ENCODE measurements at places on chromosomes 7 and 10. TPM values are rescaled to one million over a fixed set of nuclear protein-coding genes. Genes with fewer than 3 reads are reported as not detected.

PLAC9 gene
- total RNA-seq: 3.7 TPM

CYP51A1 gene
- 102 TPM for total RNA-seq

AGR2 gene
- total RNA-seq: not detected

CELF2 gene
- total RNA-seq: 4.0 TPM

DNA sequence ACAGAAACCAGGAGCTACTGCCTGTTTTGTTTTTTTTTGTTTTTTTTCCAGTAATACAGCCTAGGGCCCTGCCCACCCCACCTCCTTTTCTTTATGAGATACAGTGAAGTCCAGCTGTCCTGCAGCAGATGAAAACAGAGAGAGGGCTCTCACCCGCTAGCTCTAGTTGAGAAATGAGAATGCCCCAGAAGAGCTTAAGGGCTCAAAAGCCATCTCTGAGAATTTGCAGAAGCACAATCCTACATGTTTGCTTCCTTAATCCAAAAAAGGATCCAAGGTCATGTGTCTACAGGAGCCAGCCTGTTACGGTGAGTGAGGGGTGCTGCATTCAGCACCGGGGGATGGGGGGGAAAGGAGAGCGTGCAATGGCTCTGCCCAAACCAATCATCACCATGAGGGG lies 122.7 kb downstream of the KCNMA1 start:
- DNase-seq: no peak

GRCh38 chr7:74199551-74200355 lies 10.1 kb upstream of the LAT2 start:
- DNase-seq: no peak

- no peak for DNase-seq
Observed at GRCh38 chr10:13019280-13019679, 17.8 kb upstream of the CCDC3 start.

GRCh38 chr10:117134056-117134305 lies 4.1 kb downstream of the VAX1 start:
- DNase-seq: no peak

DNA sequence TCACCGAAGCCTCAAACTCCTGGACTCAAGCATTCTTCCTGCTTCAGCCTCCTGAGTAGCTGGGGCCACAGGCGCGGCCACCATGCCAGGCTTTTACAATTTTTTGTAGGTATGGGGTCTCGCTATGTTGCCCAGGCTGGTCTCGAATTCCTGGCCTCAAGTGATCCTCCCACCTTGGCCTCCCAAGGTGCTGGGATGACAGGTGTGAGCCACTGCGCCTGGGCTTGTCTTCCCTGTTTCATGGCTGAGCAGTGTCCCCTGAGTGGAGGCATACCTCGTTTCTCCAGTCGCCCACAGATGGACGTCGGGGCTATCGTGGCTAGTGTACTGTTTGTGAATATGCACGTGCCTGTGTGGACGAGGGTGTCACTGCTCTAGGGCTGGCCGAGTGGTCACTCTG lies 11.3 kb downstream of the INPP5A start:
- no peak for DNase-seq

GRCh38 chr10:14173391-14173705 lies 157.4 kb downstream of the FRMD4A start:
- DNase-seq: no peak

DNA sequence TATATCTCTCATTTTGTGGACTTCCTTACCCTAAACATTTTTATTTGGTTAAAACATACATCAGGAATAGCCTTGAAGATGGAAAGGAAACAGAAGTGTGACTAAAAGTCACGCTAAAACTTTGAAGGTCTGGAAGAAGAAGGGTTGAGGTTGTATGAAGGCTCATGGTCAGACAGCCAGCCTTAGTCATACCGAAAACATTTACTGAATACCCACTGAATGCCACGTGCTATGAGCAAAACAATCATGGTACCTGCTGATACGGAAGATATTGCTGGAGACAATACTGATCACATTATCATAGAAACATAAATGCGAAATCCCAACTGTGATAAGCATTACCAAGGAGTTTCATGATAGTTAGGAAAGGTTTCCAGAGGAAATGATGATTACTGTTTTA lies 64.0 kb downstream of the PDZD8 start:
- DNase-seq: no peak

GRCh38 chr10:71434760-71435394 lies 38.2 kb downstream of the CDH23 start:
- no peak for DNase-seq

DNA sequence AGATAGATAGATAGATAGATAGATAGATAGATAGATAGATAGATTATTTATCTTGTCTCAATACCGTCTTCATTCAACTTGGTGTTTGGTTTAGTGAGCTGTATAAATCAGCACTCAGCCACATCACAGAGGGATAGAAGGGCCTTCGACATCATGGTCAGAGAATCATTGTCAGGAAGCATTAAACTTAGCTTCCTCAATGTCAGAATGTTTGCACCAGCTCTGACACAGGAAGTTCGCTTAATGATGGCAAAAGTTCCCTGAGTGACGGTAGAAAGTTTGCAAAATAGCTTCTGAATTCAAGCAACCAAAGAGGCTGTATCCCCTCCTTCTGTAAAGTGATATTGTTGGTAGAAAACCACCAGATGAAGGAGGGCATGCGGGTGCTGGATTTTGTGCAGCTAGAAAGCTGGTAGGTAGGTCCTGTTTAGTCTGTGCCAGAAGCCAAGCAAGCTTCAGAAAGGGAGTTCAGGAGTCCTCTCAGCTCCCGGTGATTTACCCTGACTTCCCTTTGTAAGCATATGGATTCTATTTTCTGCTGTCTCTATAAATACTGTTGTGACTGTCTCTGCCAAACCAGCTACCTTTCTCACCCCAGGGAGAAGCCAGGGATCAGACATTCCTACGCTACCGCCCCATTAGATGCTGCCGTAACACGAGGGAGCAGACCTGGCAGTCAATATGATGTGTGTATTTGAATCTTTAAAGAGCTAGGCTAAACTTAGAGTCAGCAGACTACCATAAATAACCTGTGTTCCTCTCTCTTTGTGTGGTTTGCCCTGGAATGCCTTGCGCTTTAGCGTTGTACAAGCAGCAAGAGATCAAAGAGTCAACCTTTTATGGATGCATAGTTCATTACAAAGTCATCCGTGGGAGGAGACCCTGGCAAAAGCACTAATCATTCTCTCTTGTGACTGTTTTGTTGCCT lies 200.5 kb upstream of the KIAA1217 start:
- no peak for DNase-seq

DNA sequence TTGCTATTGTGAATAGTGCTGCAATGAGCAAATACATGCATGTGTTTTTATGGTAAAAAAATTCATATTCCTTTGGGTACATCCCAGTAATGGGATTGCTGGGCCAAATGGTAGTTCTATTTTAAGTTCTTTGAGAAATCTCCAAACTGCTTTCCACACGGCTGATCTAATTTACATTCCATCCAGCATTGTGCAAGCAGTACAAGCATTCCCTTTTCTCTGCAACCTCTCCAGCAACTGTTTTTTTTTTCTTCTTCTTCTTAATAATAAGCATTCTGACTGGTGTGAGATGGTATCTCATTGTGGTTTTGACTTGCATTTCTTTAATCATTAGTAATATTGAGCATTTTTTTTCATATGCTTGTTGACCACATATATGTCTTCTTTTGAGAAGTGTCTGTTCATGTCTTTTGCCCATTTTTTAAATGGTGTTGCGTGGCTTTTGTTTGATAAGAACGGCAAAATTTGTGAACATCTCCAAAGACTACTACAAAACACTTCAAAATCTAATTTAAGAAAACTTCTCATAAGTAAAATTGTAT lies 136.1 kb upstream of the MYO3A start:
- DNase-seq: no peak

- DNase-seq: no peak
Observed at GRCh38 chr10:127441350-127442219, 107.5 kb upstream of the NPS start.

- no peak for DNase-seq
Observed at GRCh38 chr7:121002048-121002756, 13.7 kb downstream of the CPED1 start.

DNA sequence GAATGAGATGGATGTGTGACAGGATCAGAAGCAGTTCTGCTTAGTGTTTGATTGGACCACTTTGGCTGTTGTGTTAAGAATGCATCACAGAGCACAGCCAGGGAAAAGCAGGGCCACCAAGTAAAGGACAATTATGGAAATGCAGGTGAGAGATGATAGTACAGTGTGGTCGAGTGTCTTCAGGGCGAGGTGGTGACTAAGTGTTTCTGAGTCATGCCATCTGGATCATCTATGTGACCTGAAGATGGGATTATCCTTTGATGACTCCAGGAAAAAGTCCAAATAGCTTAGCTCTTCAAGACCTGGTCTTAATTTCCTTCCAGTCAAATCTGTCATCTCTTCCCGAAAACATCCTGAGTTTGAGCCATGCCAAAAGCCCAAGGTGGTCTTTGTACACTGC lies 523.2 kb upstream of the IGFBP3 start:
- no peak for DNase-seq
